Epithelial cell of proximal tubule (primary cell): ENCODE measurements at places on chromosomes 6 and 20. TPM values are rescaled to one million over a fixed set of nuclear protein-coding genes. Genes with fewer than 3 reads are reported as not detected.

Gene TTK
- 41.5 and 44.7 TPM in 2 replicates for total RNA-seq

Gene TMEM217
- 0.80 and 0.86 TPM in 2 replicates for total RNA-seq

Gene B3GALT4
- 4.6 and 7.0 TPM in 2 replicates for total RNA-seq

GRCh38 chr20:53070706-53071392 is 98.7 kb downstream of the TSHZ2 start:
- DNase-seq = no peak

Gene PDSS2
- 6.9 and 7.4 TPM in 2 replicates for total RNA-seq

Gene TRIM10
- total RNA-seq = not detected in 2 replicates

Gene ARMH2
- not detected in 2 replicates for total RNA-seq

Gene FAXC
- 7.2 and 14.5 TPM in 2 replicates for total RNA-seq

DNA sequence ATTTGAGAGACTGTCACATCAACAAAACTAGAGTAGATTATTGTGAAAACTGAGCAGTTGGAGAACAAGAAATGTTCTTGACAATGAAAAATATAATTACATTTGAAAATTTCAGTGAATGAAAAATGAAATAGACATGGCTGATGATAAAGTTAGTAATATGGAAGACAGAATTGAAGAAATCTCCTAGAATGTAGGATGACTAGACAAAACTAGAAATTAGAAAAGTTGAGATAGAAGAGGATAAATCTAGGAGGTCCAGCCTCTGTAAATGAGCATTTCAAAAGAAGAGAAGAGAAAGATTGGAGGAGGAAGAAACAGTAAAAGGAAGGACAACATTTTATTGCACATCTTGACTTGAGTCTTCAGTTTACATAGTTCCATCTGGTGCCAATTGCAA is 178.7 kb downstream of the NFATC2 start:
- DNase-seq = no peak

DNA sequence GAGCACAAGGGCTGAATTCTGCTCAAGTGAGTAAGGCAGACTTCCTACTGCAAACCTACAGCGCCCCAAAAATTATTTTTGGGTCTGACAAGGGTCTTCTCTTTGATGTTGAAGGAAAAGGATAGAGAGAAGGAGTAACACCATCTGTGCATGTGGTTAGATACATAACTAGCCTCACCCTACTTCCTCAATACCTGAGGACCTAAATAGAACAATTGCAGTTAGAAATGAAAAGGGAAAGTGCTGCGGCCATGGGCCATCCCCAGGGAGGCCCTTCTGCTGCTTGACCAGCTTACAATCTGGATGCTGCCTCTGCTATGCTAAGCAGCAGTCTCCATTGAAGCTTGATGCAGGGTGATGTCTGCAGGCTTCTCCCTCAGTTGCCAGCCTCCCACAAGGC is 63.2 kb upstream of the ARMH2 start:
- DNase-seq = no peak

GRCh38 chr6:3209114-3210023 is 18.1 kb downstream of the TUBB2B start:
- DNase-seq = peak; percentile 51

DNA sequence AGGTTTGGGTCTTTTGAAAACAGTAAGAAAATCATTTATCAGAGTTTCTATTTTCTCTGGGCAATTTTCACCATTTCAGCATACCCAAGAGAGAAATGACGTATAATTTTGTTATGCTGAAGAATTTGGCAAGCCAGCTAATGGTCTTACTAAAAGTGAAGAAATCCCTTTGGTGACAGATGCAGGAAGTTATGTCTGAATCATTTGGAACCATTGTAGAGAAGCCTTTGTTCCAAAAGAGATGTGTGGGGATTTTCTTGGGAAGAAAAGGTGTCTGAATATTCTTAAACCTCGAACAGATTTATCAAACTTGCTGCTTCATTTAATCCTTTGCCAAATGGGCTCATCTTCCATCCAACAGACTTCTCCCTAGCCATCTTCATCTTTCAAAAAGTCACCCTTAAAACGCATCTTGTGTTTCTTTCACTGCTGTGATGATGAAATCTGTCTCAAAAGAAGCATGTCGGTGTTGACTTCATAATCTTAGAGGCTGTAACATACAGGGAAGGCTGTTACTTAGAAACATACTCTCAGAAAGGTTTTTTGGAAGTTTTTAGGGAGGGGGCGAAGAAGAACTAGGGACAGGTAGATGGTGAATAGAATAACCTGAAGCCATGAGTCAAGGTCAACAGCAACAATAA is 39.5 kb downstream of the CITED2 start:
- DNase-seq = peak; percentile 48

Gene MAVS
- 20.8 and 22.2 TPM in 2 replicates for total RNA-seq

- DNase-seq = no peak
Observed at GRCh38 chr6:33217681-33218080, 9.4 kb downstream of the RING1 start.

Gene IL20RA
- total RNA-seq = 0.22 TPM in 1 of 2 replicates, not detected in the other

GRCh38 chr6:82954937-82955577 is 110.6 kb downstream of the UBE3D start:
- peak; percentile 82 for DNase-seq

Gene TRIM31
- total RNA-seq = not detected in 2 replicates

DNA sequence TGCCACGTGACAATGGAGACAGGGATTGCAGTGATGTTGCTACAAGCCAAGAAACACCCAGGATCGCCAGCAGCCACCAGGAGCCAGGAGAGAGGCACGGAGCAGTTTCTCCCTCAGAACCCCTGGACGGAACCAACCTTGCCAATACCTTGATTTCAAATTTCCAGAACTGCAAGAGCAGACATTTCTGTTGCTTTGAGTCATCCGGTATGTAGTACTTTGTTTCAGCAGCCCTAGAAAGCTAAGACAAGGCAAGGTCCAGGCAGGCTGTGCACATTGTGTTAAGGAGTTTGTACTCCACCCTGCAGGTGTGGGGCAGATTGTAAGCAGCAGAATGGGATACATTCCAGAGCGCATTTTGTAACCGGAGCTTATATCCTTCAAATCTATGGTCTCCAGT is 48.3 kb downstream of the TRERF1 start:
- no peak for DNase-seq

- DNase-seq = no peak
Observed at GRCh38 chr20:695165-695866, 19.7 kb upstream of the SCRT2 start.

- no peak for DNase-seq
Observed at GRCh38 chr20:1654996-1655395, 2.6 kb downstream of the SIRPG start.

Gene NOTCH4
- total RNA-seq = 2.0 and 3.3 TPM in 2 replicates

Gene POLR1H
- total RNA-seq = 30.3 and 31.7 TPM in 2 replicates

DNA sequence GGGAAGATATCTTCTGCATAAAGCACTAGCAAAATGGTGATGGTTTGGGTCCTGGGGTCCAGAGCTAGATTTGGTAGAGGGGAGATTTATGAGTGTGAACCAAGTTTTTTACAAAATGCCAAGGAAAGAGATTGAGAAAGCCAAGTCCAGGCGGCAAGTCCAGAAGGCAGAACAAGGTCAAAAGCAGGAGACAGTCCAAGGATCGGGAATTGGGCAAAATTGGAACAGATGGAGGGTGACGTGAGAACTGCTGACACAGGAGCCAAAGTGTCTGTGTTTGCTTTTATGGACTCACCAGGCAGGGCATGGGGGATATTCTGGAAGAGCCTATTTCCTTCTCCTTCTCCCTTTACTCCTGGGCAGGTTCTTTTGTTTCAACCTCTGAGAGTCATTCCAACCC is 4.1 kb downstream of the NHLRC1 start:
- DNase-seq = no peak

DNA sequence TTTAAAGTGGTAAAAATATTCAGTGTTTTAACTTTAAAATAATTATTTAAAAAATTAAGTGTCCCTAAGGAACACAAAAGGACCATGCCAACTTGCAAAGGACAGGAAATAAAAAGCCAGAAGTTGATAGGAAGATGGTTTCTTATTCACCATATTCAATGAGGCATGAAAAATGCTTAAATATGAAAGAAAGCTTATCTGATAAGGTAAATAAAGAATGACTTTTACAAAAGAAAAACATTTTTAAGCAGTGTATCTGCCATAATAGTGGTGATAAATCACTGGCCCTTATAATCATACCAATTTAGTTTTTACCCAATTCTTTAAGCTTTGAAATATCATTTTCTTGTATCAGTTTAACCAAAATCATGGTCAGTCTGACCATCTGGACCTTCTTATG is 33.5 kb upstream of the POPDC3 start:
- no peak for DNase-seq

GRCh38 chr6:109182578-109182977 is 87.3 kb downstream of the CEP57L1 start:
- DNase-seq = no peak

Gene ADGRF5
- 0.06 and 0.14 TPM in 2 replicates for total RNA-seq

Gene SLC13A3
- total RNA-seq = 1.2 and 1.6 TPM in 2 replicates

GRCh38 chr20:53706008-53706465 is 112.4 kb upstream of the ZNF217 start:
- DNase-seq = no peak

- peak; percentile 29 for DNase-seq
Observed at GRCh38 chr6:135012764-135013163, 41.9 kb downstream of the HBS1L start.

GRCh38 chr20:25057234-25058050 is 497 bp downstream of the ACSS1 start:
- no peak for DNase-seq

GRCh38 chr6:37699887-37700619 is 2.4 kb upstream of the MDGA1 start:
- no peak for DNase-seq

Gene ANGPT4
- not detected in 2 replicates for total RNA-seq

GRCh38 chr6:2714111-2714895 is 36.4 kb downstream of the MYLK4 start:
- peak; percentile 58 for DNase-seq

Gene CNKSR3
- 10.3 and 12.4 TPM in 2 replicates for total RNA-seq

Gene PTCRA
- not detected in 2 replicates for total RNA-seq

DNA sequence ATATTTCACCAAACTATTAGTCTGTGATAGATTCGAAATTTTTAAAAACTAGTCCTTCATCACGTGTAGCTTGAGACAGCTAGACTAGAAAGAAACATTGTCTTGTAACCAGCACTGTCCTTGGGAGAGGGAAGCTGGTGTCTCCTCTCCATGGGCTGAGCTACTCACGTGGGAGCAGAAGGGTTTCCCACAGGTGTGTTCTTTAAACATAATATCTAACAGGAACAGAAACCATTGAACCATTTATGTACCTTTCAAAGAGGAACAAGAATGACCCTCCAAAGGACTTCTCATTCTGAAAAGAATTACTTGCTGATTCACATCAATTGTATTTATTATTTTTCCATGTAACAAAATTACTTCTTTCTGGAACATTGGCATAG is 72.4 kb upstream of the SYNJ2 start:
- DNase-seq = no peak

Gene GPX5
- total RNA-seq = not detected in 2 replicates

Gene FILIP1
- total RNA-seq = under 0.01 and 0.07 TPM in 2 replicates

Gene PSMB8
- total RNA-seq = 75.1 and 84.4 TPM in 2 replicates

GRCh38 chr6:21855811-21856455 is 262.4 kb downstream of the SOX4 start:
- no peak for DNase-seq
